ENCODE measurements at places on chromosomes 11 and 22.

- no peak for DNase-seq
Measured at GRCh38 chr22:49825944-49826602, 1.6 kb downstream of the BRD1 start.

- no peak for DNase-seq
Measured at GRCh38 chr11:26571861-26572654, at the start of gene MUC15. MUC15 (minus strand) TSS chr11:26572263; CDS start chr11:26567094, 5,169 bp downstream.

DNA sequence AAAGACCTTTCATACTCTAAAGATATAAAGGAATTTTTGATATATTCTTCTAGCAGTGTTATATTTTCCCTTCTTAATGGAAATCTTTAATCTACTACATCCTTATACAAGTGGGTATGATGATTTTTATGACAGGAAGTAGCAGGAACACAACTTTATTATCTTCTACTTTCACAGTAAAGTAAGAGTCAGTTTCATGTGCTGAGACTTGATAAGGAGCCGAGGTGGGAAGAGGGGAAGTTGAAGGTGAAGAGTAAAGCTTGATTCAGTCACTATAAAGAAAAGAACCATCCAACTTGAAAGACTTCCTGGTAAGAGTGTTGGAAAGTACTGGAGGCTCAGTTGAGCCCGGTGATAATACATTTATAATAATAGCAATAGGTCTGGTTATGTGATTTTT is 82.1 kb upstream of the PTH start:
- no peak for DNase-seq

DNA sequence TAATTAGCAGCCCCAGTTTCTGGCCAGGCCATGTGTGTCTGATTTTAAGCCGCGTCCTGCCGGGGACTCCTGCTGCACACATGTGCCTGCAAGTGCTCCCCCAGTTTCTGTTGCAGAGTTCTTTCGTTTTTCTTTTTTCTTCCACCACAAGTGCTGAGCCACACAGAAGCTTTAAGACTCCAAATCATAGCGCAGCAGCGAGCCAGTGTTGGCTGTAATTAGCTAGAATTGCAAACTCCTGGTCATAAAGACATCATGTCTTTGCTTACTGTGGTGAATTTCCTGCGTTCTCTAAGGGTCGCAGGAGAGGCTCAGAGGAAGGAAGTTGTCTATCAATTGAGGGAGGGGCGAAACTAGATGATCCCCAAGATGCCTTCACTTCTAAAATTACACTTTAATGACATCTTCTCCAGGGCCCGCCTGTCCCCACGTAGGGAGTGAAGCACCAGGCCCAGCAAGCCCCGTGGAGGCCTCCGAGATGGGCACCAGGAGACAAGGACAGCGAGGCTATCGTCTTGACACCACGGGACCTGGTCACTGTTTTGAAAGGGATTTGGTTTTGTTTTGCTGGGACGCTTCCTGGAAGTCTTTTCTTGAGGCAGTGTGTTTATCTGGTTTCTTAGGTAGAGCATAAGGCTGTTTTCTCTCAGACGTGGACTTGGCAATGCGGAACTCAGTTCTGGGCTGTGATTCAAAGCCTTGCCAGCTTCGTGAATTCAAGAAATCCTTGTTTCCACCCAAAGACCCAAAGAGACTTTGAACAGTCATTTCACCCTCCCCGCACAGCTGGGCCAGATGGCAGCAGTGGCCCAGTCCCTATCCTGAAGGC is 71.8 kb downstream of the UBASH3B start:
- DNase-seq, result no peak

DNA sequence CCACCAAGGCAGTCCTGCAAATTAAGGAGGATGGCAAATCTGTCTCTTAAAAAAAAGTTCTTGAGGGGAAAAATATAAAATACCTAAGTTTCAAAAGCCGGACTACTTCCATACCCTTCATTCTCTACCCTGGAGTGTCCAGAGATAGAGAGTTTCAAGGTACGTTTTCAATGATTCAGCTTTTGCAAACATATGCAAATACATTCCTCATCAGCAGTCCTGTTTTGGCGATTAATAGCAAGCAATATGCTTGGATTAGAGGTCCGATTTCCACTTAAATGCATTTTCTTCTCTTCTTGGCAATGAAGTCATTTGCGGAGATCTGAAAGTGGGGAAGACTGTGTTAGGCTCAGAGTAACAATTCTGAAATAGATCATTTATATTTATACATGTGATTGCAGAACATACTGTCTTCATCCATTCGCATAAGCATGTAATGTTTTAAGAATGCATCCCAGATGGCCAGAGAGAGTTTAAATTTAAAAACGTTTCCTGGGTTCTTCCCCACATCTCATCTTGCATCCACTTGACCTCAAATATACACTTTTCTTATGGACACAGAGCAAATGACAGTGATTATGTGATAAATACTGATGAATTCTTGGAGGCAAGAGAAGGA is 13.8 kb upstream of the TFIP11 start:
- DNase-seq, result no peak

GRCh38 chr11:19557720-19558140 is 154.9 kb upstream of the NAV2 start:
- no peak for DNase-seq

GRCh38 chr11:61307354-61307753 is 12.2 kb upstream of the VWCE start:
- no peak for DNase-seq

GRCh38 chr11:26073646-26074045 is 258.3 kb upstream of the ANO3 start:
- DNase-seq, result no peak

- DNase-seq, result no peak
Measured at GRCh38 chr11:69888483-69889181, 69.4 kb upstream of the FGF3 start.

GRCh38 chr11:57205041-57205641 is 23.4 kb downstream of the LRRC55 start:
- DNase-seq, result no peak

GRCh38 chr11:33636104-33636503 is 64.5 kb downstream of the C11orf91 start:
- no peak for DNase-seq

GRCh38 chr11:88169881-88170280 is 5.4 kb downstream of the RAB38 start:
- no peak for DNase-seq

GRCh38 chr22:39384750-39385480 is 14.7 kb upstream of the TAB1 start:
- no peak for DNase-seq

DNA sequence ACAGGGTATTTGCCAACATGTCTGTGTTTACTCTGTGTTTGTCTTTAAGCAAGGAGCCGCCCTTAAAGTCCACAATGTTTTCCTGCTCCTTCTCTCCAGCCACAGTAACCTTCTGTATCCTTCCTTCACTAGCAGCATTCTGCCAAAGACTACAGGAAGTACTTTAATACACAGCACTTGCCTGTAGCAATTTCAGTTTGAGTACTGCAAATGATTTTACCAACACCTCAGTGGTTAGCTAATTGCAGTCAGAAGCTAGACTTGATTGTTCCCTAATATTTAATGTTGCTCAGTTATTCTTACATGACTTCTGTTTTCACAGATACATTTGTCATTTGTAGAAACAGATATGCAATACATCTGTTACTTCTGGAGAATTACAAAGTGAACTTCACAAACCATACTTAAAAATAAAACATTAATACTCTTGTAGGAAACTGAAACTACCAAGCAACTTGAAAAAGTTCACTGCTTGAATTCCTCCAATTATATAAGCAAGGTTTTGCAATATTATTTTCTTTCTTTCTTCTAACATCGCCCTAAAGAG is 69.1 kb downstream of the FCHSD2 start:
- DNase-seq, result no peak

DNA sequence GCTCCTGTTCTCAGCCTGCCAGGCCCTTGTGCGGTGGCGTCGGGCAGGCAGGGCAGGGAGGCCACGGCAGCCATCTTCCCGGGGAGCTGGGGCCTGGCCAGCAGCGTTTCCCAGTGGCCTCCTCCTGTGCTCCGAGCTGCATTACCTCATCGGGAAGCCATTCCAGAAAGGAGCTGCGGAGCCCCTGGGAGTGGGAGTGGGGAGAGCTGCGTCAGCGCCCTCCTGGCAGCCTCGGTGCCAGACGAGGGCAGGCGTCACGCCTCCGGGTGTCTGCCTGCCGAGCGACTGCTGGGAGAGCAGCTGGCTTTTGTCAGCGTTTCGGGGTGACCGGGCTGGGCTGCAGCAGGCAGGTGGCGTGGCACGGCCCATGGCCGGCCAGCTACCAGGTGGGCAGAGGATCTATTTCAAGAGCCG is 30.9 kb upstream of the WNT7B start:
- no peak for DNase-seq

- no peak for DNase-seq
Measured at GRCh38 chr22:33682927-33683326, 237.3 kb downstream of the LARGE1 start.

DNA sequence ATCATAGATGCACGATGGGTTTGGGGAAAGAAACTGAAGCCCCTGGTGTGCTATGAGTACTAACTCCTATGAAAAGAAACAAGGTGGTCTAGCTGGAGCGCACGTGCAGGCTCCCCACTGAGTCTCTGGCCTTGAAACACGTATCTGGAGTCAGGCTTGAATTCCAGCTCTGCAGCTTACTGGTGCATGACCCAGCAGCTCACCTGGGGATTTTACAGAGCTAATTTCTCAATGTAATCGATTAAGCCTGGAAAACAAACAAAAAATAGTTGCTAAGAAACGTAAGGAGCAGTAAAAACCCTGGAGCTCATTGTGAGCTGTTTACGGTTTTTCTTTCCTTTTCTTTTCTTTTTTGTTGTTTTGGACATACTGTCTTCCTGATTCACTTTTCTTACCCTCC is 12.3 kb downstream of the KCNJ1 start:
- DNase-seq, result no peak

- DNase-seq, result no peak
Measured at GRCh38 chr11:134452026-134452837, 40.2 kb upstream of the B3GAT1 start.

GRCh38 chr22:21025763-21026755 is 6.3 kb downstream of the SLC7A4 start:
- DNase-seq, result no peak

GRCh38 chr22:31344256-31344577 is 1.9 kb downstream of the PATZ1 start:
- no peak for DNase-seq

GRCh38 chr11:19763330-19763729 is 50.7 kb downstream of the NAV2 start:
- DNase-seq, result no peak

GRCh38 chr11:27370374-27370773 is 7.4 kb upstream of the CCDC34 start:
- no peak for DNase-seq

GRCh38 chr11:66107600-66108510 is 37.8 kb downstream of the PACS1 start:
- no peak for DNase-seq

DNA sequence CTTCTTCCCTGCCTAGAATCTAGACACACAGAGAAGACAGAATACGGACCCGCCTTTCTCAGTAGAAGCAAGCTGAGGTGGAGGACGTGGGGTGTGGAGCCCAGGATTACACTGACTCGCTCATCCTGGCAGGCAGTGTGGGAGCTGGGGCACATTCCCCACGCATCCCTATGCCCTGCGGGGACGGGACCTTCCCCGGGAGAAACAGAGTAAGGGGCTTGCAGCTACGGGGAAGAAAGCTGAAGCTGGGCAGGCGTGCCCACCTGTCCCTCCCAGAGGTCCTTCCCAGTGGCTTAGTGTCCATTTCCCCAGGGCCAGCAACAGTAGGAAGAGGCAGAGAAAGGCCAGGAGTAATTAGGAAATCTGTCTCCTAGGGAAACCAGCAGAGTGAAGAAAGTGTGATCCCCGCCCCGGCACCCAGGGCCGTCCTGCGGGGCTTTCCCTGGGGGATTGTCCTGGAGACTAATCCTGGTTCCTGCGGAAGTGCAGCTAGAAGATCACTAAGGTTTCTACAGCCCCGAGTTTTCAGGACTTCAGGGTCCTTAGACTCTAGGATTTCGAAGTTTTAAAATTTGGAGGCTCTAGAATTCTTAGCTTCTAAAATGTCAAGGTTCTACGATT is 7.8 kb downstream of the DNAJB13 start:
- no peak for DNase-seq

- no peak for DNase-seq
Measured at GRCh38 chr11:16605894-16606783, 132.3 kb upstream of the C11orf58 start.

DNA sequence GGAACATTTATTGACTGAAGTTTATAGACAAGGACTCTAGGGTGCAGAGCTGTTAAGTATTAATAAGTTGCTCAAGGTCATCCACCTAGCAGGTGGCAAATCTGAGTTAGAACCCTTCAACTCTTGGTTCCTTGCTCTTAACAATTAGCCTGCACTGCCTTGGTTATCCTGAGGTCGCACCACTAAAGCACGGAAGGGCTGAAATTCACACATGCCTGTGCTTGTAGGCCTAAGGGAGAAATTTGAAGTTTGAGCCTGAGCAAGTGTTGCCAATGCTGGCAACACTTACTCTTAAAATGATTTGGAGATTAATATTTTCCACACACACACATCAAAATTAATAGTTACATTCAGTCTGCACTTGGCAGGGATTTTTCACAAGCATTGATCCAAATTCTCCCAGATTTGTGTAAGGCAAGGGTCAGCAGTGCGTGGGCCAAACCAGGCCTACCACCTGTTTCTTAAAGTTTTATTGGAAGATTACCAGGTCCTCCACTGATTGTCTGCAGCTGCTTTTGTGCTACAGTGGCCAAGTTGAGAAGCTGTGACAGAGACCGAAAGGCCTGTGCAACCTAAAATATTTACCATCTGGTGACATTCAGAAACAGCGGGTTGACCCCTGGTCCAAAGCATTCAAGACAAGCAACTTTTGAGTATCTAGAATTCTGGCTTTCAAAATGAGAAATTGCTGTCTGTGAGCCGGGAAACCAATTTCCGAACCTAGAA is 16.3 kb downstream of the APOL5 start:
- DNase-seq, result no peak

All from esophagus squamous epithelium (tissue), 5 donors.